CD4-positive, alpha-beta T cell treated with Interleukin-15 for 1 hour (primary cell): ENCODE measurements at places on chromosomes 7 and 10.

GRCh38 chr10:60914690-60915141 lies 29.3 kb downstream of the RHOBTB1 start:
- DNase-seq: no peak

- DNase-seq: no peak
Measured at GRCh38 chr10:30537586-30537985, 92.0 kb downstream of the LYZL2 start.

- no peak for DNase-seq
Measured at GRCh38 chr10:12107781-12108180, 21.7 kb upstream of the SEC61A2 start.

DNA sequence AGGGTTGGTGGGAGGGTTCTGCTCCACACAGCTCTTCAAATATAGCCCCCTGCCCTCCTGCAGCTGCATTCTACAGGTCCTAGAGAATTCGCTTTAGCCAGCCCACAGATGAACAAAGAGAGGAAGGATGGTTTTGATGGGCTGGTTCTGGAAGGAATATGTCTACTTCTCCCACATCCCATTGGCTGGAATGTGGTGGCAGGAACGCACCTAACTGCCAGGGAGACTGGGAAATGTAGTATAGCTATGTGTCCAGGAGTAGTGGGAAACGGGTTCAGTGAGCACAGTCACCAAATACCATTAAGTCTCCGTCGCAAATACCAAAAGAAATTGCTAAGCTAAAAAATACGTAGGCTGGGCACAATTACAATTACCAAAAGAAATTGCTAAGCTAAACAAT lies 7.3 kb upstream of the PTER start:
- no peak for DNase-seq

DNA sequence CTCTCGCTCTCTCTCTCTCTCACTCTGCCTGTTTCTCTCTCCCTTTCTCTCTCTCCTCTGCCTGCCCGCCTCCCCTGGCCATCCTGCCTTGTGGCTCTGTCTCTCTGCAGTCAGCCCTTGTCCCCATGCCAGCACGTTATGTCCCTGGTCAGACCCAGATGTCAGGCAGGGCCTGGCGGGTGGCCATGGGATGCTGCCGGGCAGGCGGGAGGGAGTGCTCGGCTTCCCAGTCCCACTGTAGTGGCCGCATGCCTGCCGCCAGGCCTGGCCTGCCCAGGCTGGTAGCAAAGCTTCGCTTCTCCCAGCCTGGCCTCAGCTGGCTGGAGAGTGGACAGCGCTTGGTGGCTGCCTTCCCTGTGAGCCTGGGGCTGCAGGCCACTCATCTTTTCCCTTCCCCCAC lies 121.5 kb upstream of the ZNF716 start:
- no peak for DNase-seq

DNA sequence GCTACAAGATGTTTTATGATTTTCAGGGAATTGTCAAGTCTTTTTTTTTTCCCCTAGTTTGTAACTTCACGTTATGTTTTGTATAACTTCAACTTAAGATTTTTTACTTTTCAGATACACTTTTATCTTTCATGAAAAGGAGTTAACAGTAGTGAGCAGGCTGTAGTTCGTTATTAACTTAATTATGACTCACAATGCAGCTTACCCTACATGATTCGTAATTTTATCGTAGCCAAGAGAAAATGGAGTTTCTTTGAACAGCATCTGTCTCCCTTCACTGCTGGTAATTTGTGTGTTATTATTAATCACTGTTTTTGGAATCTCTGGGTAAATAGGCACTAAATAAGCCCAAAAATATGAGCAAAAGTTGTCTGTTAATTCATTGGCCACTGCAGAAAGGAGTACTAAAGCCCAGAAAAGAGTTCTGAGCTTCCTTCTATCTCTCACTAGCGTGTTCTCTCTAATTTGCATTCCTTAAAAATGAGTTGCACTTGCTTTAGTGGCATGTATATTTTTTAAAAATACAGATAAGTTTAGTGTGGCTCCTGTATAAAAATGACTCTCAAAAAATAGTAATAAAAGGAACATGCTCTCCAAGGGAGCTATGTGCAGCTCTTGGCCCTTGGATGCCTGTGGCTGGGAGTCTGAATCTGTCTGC lies 36.1 kb downstream of the RALA start:
- no peak for DNase-seq

DNA sequence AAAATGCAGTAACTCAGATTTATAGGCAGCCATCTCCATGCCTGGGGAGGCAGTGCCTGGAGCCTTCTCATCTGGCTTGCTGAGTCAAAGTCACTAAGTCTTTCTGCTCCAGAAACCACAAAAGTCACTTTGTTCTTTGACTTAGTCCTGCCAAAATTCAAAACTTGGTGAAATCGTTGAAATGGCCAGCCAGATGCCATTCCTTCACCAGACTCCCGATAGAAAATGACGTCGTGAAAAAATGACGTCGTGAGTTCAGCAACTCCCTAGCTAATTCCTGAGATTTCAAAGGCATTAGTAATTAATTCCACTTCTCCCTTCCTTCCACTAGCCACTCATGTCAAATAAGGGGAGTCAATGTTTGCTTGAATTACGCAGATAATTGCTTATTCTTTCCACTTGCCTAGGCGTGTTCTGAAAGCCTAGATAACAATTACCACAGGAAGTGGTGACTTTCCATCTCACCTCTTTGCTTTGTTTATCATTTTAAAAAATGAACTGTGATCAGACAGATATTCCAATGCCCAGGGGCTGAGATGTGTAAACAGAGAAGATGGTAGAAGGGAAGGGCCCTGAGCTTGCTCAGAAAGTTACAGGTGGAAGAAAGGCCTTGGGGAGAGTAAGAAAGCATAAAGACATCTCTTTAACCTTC lies 48.5 kb upstream of the OSBPL3 start:
- no peak for DNase-seq

GRCh38 chr7:6228361-6229229 lies 43.8 kb downstream of the CYTH3 start:
- no peak for DNase-seq

GRCh38 chr7:27510541-27510940 lies 152.1 kb downstream of the HIBADH start:
- DNase-seq: no peak

- no peak for DNase-seq
Measured at GRCh38 chr10:6995831-6996230, 415.0 kb downstream of the SFMBT2 start.

DNA sequence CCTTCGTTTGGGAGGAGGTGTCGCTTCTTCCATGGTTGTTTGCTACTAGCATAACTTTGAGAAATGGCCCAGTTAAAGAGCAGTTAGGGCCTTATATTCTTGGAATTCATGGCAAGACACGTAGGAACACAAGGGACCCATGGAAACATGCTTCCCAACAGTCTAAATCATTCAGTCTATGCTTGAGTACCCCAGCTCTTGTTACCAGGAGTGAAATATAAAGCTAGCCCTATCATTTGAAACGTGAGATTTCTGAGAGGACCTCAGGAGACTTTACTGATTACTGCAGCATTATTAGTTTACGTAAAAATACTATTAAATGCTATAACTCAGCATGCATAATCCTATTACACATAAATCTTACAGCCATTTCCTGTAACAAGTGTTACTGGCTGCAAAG lies 328.6 kb upstream of the CDC14C start:
- no peak for DNase-seq

- DNase-seq: no peak
Measured at GRCh38 chr7:81244224-81244623, 325.4 kb upstream of the SEMA3C start.
